ENCODE measurements at places on chromosomes 12 and 14. TPM values are rescaled to one million over a fixed set of nuclear protein-coding genes. Genes with fewer than 3 reads are reported as not detected.
A peak's percentile ranks its signal among the peaks of the same experiment; 100 is the strongest.

GRCh38 chr14:101404426-101405170 is 156.7 kb upstream of the DIO3 start:
- no peak for DNase-seq

- no peak for DNase-seq
These were observed 8.6 kb upstream of the SSTR1 start for GRCh38 chr14:38199076-38199475.

- DNase-seq = no peak
These were observed 35.3 kb upstream of the TTC7B start for GRCh38 chr14:90851327-90852036.

DNA sequence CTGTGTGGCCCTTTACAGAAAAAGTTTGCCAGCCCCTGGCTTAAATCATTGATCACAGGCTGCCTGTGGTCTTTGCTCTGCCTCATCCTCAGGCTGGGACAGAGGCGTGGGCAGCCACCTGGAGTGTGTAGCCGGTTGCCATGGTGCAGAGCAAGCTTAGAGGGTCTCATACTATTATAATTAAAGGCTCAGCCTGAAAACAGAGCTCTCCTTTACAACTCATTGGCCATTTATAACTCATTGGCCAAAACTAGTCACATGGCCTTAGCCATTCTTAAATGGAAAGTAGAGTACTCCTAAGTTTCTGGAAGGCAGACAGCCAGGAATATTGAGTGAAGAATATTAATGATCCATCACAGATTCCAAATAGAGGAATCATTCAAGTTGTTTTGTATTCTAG is 3.0 kb downstream of the HSP90B1 start:
- DNase-seq = no peak

DNA sequence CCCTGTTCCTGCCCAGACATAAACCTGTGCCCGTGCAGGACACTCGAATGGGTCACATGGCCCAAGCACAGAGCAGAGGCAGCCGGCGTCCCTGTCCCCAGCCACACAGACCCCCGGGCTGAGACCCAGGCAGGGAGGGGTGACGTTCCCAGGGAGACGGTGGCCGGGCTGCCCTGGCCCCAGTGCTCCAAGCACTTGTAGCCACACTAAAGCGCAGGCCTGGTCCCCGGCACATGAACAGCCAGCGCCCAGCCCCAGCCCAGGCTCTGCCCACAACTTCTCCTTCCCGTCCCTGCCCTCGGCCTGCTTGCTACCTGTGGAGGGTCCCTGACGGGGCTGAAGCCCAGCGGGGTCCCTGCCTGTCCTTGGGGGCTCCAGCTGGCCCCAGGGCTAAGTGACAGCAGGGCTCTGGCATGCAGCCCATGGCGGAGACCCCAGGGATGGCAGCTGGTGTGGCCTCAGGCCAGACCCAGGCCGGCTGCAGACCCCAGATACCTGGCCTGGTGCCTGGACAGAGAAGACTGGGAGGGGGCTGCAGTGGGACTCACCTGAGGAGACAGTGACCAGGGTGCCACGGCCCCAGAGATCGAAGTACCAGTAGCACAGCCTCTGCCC is 338.4 kb downstream of the TMEM121 start:
- DNase-seq = peak; percentile 5

The TIMELESS gene
- total RNA-seq = 5.0 TPM

DNA sequence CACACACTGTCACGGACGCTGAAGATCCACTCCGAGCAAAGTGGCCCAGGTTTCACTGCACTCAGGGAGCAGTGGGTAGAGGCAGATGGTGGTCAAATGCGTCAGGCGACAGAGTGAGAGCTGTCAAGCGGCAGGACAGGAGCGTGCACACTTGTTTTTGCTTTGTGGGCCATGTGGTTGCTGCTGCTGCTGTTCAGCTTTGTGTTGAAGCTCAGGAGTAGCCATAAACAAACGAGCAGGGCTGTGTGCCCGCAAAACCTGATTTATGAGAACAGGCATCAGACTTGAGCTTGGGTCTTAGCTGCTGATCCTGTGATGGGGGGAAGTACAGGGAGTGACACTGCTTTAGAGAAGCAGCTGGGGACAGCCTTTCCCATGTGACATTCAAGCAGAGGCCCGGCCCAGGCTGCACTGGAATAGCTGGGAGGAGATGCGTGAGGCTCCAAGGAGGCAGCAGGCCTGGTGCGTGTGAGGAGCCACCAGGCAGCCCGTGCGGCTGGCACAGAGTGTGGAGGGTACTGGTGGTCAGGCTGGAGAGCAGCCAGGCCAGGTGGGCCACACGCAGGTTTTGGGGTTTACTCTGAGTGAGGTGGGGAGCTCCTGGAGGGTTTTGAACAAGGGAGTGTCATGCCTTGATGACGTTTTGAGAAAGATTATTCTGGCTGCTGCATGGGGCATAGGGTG is 31.1 kb upstream of the ASPG start:
- DNase-seq = no peak

DNA sequence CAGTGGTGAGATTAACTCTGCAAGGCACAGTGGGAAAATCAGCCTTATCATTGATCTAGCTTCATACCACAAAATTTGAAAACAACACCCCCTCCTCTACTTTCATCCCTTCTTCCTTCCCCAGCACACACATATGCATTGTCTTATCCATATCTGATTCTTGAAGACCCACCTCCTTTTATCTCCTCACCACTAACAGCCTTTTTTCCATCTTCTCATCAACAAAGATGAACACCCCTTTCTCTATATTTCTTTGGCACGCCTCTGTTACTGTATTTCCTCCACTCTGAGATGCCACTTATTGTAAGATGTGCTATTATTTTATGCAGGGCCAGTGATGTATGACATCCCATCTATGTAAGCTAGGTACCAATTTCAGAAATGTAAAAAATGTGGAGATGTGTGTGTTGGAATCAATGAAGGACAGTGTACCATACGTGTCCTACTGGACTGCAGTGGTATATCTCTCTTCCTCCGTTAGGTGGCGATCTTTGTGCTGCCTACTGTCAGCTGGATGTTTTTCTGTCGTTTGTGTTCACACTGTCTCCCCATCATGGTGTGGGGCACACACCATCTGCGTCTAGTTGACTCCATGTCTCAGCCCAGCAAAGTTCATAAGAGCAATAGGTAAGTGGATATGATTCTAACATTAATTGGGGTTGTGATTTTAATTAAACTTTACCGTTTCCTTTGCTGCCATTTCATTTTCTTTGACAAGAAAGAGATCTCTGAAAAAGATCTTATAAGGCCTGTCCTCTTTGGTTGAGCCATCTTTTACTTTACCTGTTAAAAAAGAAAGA is 24.0 kb downstream of the CCDC38 start:
- peak; percentile 9 for DNase-seq

- DNase-seq = no peak
These were observed 52.2 kb upstream of the CRACR2A start for GRCh38 chr12:3805077-3805476.

The SLCO1C1 gene
- total RNA-seq = not detected

- no peak for DNase-seq
These were observed 30.0 kb downstream of the GALNT4 start for GRCh38 chr12:89494411-89495231.

- peak; percentile 97 for DNase-seq
These were observed at the start of gene EIF5 for GRCh38 chr14:103333754-103334643. EIF5 (plus strand) TSS chr14:103334237; CDS start chr14:103335861, 1,624 bp downstream.

- DNase-seq = no peak
These were observed 143.6 kb upstream of the SLC16A7 start for GRCh38 chr12:59452259-59452658.
